Suprapubic skin (tissue), 4 donors: ENCODE measurements at places on chromosomes 2 and 18. TPM values are rescaled to one million over a fixed set of nuclear protein-coding genes. Genes with fewer than 3 reads are reported as not detected.

The MYO5B gene
- total RNA-seq, result 44.4 TPM

The GALNT13 gene
- total RNA-seq, result 0.19 TPM

The CELF4 gene
- total RNA-seq, result not detected

The OTX1 gene
- total RNA-seq, result 9.0 TPM

The RGPD6 gene
- 40.0 TPM for total RNA-seq

The HOXD8 gene
- total RNA-seq, result 3.1 TPM

The ILKAP gene
- total RNA-seq, result 36.3 TPM

DNA sequence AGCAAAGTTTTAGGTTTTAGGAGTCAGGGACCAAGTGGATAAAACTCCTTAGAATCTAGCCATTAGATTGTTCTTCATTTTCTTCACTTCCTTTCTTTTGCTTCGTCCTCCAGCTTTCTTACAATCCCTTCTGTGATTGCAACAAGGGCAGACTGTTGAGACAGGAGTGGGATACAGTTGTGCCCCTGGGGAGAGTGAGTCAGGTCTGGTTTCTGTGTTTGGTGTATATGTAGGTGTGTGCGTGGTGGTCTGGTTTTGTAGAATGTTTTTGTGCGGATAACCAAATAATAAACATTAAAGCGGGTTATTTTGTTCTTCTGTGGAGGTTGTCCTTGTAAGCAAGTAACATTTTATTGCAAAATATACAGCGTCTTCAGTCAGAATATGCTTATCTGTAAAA is 7.3 kb downstream of the INSIG2 start:
- DNase-seq, result no peak
- no peak overlapping the region for H3K4me3 ChIP-seq

GRCh38 chr2:46942143-46942526 is 26.5 kb upstream of the MCFD2 start:
- H3K36me3 ChIP-seq, result peaks cover 4% of the 10 kb centered on the region
- H3K27ac ChIP-seq, result peak overlapping the region; percentile 96
- no peak for DNase-seq
- no peaks in the 10 kb centered on the region for H3K27me3 ChIP-seq
- H3K4me1 ChIP-seq, result peaks cover 38% of the 10 kb centered on the region

- H3K27me3 ChIP-seq, result no peaks in the 10 kb centered on the region
- no peaks in the 10 kb centered on the region for H3K36me3 ChIP-seq
- H3K27ac ChIP-seq, result no peak overlapping the region
- H3K4me3 ChIP-seq, result no peak overlapping the region
Observed at GRCh38 chr2:16927398-16927797, 261.8 kb upstream of the CYRIA start.

- H3K4me1 ChIP-seq, result peaks cover 43% of the 10 kb centered on the region
- peaks cover 28% of the 10 kb centered on the region for H3K27me3 ChIP-seq
- no peaks in the 10 kb centered on the region for H3K36me3 ChIP-seq
- no peak overlapping the region for H3K27ac ChIP-seq
Observed at GRCh38 chr2:127220768-127221527, 849 bp upstream of the CYP27C1 start.

DNA sequence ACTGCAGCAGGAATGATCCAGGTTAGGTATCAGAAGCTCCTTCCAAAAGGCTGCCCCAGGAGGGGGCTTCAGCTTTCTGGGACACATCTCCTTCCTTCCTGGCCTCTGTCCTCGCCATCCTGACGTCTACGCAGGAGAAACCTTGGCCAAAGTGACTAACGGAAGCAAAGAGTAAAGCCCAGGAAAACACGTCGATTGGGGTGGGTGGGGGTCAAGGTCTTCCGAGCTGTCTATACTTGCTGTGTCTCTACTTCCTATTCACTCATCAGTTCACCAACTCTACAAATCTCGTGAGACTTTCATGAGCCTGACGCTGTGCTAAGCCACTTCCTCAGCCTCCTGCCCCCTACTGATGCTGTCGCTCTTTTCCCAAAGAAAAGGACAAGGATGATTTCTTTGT is 212.6 kb downstream of the TNS1 start:
- peaks cover 16% of the 10 kb centered on the region for H3K4me1 ChIP-seq
- no peak overlapping the region for H3K4me3 ChIP-seq
- no peak overlapping the region for H3K27ac ChIP-seq
- no peak for DNase-seq
- H3K36me3 ChIP-seq, result no peaks in the 10 kb centered on the region
- no peaks in the 10 kb centered on the region for H3K27me3 ChIP-seq

GRCh38 chr2:100606332-100606725 is 43.5 kb downstream of the PDCL3 start:
- peaks cover 11% of the 10 kb centered on the region for H3K4me1 ChIP-seq
- H3K27me3 ChIP-seq, result no peaks in the 10 kb centered on the region
- no peak for DNase-seq
- H3K27ac ChIP-seq, result no peak overlapping the region
- no peaks in the 10 kb centered on the region for H3K36me3 ChIP-seq
- no peak overlapping the region for H3K4me3 ChIP-seq

DNA sequence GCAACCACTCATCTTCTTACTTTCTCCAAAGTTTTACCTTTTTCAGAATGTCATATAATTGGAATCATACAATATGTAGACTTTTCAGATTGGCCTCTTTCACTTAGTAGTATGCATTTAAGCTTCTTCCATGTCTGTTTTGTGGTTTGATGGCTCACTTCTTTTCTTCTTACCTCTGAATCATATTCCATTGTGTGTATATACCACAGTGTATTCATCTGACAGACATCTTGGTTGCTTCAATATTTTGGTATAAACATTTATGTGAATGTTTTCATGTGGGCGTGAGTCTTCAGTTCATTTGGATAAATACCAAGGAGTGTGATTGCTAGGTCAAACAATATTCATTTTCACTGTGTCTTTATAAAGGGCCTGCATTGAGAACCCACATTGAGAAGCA is 136.1 kb upstream of the NOSTRIN start:
- DNase-seq, result no peak
- H3K4me1 ChIP-seq, result peaks cover 5% of the 10 kb centered on the region
- H3K27ac ChIP-seq, result no peak overlapping the region
- H3K27me3 ChIP-seq, result no peaks in the 10 kb centered on the region
- H3K36me3 ChIP-seq, result no peaks in the 10 kb centered on the region

GRCh38 chr2:99489063-99489760 is 605 bp downstream of the REV1 start:
- H3K36me3 ChIP-seq, result no peaks in the 10 kb centered on the region
- peak; percentile 84 for DNase-seq
- peak overlapping the region; percentile 99 for H3K27ac ChIP-seq
- peaks cover 34% of the 10 kb centered on the region for H3K4me1 ChIP-seq
- no peaks in the 10 kb centered on the region for H3K27me3 ChIP-seq

- DNase-seq, result no peak
- peaks cover 2% of the 10 kb centered on the region for H3K27me3 ChIP-seq
- no peaks in the 10 kb centered on the region for H3K36me3 ChIP-seq
- H3K4me1 ChIP-seq, result peaks cover 10% of the 10 kb centered on the region
- no peak overlapping the region for H3K4me3 ChIP-seq
Observed at GRCh38 chr2:23350041-23350791, 34.8 kb upstream of the KLHL29 start.

GRCh38 chr2:28082131-28082530 is 191.6 kb downstream of the BABAM2 start:
- H3K27me3 ChIP-seq, result no peaks in the 10 kb centered on the region
- no peaks in the 10 kb centered on the region for H3K36me3 ChIP-seq
- H3K4me3 ChIP-seq, result no peak overlapping the region
- no peak for DNase-seq
- peaks cover 12% of the 10 kb centered on the region for H3K4me1 ChIP-seq
- no peak overlapping the region for H3K27ac ChIP-seq

DNA sequence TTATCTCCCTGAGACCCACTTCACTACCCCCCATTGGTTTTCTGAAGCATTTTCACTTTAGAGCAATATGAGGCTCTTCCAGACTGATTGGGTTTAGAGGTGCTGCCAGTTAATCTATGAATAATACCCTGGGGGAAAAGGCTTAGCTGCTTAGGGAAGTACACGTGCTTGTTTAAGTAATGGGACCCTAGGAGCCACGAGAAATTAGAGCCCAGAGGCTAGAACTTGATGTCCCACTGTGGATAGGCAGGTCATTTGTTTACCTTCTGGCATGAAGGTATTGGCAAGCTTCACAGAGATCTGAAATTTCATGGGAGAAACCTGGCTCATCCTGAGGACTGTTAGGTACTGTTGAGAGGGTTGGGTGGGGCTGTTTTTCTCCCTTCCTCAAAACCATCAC is 59.7 kb downstream of the CLIP4 start:
- no peaks in the 10 kb centered on the region for H3K4me1 ChIP-seq
- no peaks in the 10 kb centered on the region for H3K27me3 ChIP-seq
- H3K36me3 ChIP-seq, result peaks cover 40% of the 10 kb centered on the region
- H3K27ac ChIP-seq, result no peak overlapping the region

DNA sequence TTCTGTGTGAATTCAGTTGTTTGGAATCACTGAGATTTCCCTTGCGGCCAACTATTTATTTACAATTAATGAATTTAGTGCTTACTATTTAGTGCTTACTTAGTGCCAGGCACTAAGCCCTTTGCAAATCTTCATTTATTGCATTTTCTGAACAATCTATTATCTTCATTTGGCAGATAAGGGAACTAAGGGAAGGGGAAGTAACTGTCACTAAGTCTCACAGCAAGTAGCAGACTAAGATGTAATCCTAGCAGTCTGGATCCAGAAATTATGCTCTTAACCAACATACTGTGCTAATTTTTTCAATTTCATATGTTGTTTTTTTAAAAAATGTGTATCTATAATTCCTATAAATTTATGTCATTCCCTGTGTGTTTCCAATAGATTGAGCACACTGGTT is 214.4 kb upstream of the EPC2 start:
- DNase-seq, result no peak
- no peaks in the 10 kb centered on the region for H3K36me3 ChIP-seq
- no peaks in the 10 kb centered on the region for H3K4me1 ChIP-seq
- H3K27me3 ChIP-seq, result no peaks in the 10 kb centered on the region
- H3K4me3 ChIP-seq, result no peak overlapping the region
- H3K27ac ChIP-seq, result no peak overlapping the region

GRCh38 chr2:59195851-59196250 is 954.7 kb upstream of the FANCL start:
- no peaks in the 10 kb centered on the region for H3K4me1 ChIP-seq
- no peak overlapping the region for H3K4me3 ChIP-seq
- H3K27ac ChIP-seq, result no peak overlapping the region
- no peaks in the 10 kb centered on the region for H3K36me3 ChIP-seq
- no peaks in the 10 kb centered on the region for H3K27me3 ChIP-seq

DNA sequence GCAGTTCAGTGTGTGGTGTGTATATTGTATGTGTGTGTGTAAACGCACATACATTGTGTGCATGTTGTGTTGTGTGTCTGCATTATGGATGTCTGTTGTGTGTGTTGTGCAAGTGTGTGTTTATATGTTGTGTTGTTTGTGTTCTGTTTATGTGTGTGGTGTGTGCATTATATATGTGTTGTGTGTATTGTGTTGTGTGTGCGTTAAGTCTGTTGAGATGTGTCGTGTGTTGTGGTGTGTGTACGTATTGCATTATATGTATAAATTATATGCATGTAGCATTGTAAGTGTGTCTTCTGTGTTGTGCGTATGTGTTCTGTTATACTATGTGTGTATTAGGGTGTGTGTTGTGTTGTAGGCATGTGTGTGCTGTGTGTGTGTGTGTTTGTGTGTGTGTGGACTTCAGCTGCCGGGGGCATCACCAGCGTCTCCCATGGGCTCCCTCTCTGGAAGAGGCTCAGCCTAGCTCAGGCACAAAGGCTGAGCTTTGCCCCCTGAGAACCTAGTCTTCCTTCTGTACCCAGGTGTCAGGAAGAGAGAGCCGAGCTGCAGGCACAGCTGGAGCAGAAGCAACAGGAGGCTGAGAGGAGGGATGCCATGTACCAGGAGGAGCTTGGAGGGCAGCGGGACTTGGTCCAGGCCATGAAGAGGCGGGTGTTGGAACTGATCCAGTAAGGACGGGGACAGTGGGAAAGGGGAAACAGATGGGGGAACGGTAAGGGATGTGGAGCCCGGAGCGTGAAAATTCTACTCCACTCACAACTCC is 13.7 kb downstream of the RUFY4 start:
- no peaks in the 10 kb centered on the region for H3K4me1 ChIP-seq
- H3K36me3 ChIP-seq, result no peaks in the 10 kb centered on the region
- H3K27ac ChIP-seq, result no peak overlapping the region
- no peaks in the 10 kb centered on the region for H3K27me3 ChIP-seq
- DNase-seq, result no peak

- H3K4me3 ChIP-seq, result no peak overlapping the region
- H3K36me3 ChIP-seq, result no peaks in the 10 kb centered on the region
- H3K27ac ChIP-seq, result no peak overlapping the region
- H3K27me3 ChIP-seq, result no peaks in the 10 kb centered on the region
- no peak for DNase-seq
Observed at GRCh38 chr2:16281451-16282335, 341.3 kb downstream of the MYCN start.

DNA sequence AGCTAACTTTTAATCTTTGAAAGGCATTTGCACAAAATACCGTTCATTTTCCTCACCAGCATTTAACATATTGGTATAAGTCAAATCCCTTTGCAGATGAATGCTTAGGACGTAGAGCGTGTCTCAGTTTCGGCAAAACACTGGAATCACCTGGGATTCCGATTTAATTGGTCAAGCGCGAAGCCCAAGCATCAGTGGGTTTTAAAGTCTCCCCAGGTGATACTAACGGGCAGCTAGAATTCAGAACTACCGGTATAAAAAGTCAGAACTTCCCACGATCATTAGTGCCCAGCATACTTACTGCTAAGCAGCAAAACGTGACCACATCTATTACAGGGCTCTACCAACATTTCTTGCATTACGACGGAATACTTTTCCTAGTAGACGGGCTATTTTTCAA is 24.6 kb downstream of the ALPK2 start:
- H3K27ac ChIP-seq, result no peak overlapping the region
- H3K36me3 ChIP-seq, result no peaks in the 10 kb centered on the region
- no peaks in the 10 kb centered on the region for H3K4me1 ChIP-seq
- no peak overlapping the region for H3K4me3 ChIP-seq

- H3K4me1 ChIP-seq, result peaks cover 17% of the 10 kb centered on the region
- no peaks in the 10 kb centered on the region for H3K36me3 ChIP-seq
- no peak overlapping the region for H3K27ac ChIP-seq
- no peak overlapping the region for H3K4me3 ChIP-seq
- H3K27me3 ChIP-seq, result no peaks in the 10 kb centered on the region
- DNase-seq, result no peak
Observed at GRCh38 chr18:48905513-48905912, 45.3 kb downstream of the SMAD7 start.

DNA sequence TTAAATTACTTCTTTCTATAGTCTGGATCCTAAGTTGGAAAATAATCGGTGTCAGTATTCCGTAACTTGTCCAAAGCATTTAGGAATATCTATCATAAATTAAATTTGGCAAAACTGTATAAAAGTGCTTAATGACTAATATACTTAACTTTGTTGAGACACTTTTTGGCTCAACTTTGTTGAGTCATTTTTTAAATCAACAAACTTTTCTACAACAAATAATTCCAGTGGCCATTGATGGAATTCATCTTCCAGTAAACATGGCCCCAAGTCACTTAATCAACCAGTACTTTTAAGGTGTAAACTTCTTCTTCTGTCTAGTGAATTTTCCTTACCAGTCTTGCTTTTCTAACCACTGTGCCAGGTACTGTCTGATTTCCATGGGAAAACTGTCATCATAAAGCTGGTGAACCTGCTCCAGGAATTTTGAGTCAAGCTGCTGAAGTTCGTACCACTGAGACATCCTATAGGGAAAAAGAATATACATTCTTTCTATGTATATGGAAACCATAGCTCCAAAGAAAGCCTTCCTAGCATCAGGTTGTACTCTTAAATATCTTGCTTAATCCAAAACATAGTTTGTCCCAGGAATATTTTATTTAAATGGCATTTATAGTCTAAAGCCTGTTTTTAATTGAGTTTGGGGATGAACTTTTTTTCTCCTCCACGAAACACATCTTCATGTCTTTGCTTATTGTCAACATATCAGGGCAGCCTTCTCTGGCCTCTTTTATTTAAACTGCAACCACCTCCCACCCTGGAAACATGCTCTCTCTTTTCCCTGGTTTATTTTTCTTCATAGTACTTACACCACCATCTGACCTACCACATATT is 4.2 kb downstream of the STAT1 start:
- no peak overlapping the region for H3K4me3 ChIP-seq
